Endothelial cell (in vitro differentiated cells): ENCODE measurements at places on chromosomes 5 and 9. TPM values are rescaled to one million over a fixed set of nuclear protein-coding genes. Genes with fewer than 3 reads are reported as not detected.

- DNase-seq, result no peak
Measured at GRCh38 chr9:34555936-34556525, 33.2 kb upstream of the ENHO start.

GRCh38 chr5:178165581-178165980 lies 11.9 kb upstream of the NHP2 start:
- no peak for DNase-seq

Gene LHX6
- 6.0 TPM for total RNA-seq

Gene PSD2
- 0.15 TPM for total RNA-seq

Gene PLPPR1
- 0.15 TPM for total RNA-seq

Gene TEK
- total RNA-seq, result 448 TPM

Gene ARL14EPL
- total RNA-seq, result not detected

DNA sequence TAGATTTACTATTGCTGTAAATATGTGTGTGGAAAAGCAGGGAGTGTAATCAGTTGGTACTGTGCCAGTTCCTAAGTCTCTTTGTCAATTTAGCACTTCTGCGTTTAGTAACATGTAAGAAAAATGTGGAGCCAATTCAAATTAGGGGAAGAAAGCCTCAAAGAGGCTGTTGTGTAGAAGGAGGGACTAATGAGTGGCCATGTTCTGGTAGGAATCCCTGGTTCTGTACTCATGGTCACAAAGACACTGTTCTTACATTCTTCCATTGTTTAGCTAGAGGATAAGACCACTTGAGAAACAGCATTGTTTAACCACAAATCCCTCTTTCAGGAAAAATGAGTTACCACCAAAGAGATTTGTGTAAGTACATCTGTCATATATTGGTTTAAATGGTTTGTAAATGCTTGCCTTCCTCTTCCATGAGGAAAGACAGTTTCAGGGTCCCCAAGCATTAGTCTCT lies 14.9 kb downstream of the ARHGEF28 start:
- DNase-seq, result no peak

Gene NEURL1B
- 0.13 TPM for total RNA-seq

- no peak for DNase-seq
Measured at GRCh38 chr5:126763371-126763770, 13.6 kb upstream of the LMNB1 start.

- no peak for DNase-seq
Measured at GRCh38 chr9:130336027-130336610, 70.6 kb downstream of the HMCN2 start.

DNA sequence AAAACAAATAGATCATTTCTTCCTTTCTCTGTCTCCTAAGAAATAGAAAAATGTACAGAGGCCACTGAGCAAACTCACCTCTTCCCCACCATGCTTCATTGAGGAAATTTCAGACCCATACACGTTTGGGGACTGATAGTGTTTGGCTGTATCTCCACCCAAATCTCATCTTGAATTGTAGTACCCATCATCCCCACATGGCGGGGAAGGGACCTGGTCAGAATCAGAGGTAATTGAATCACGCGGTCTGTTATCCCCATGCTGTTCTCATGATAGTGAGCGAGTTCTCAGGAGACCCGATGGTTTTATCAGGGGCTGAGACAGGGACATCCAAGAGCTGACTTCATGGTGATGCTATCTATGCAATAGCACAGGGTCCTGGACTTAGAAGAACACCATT lies 1655.8 kb downstream of the MAT2B start:
- DNase-seq, result peak; percentile 16

GRCh38 chr5:34831303-34831702 lies 7.7 kb upstream of the TTC23L start:
- no peak for DNase-seq

GRCh38 chr9:34556949-34557348 lies 32.6 kb downstream of the CNTFR start:
- no peak for DNase-seq

- no peak for DNase-seq
Measured at GRCh38 chr5:149333711-149334443, 11.4 kb upstream of the GRPEL2 start.

DNA sequence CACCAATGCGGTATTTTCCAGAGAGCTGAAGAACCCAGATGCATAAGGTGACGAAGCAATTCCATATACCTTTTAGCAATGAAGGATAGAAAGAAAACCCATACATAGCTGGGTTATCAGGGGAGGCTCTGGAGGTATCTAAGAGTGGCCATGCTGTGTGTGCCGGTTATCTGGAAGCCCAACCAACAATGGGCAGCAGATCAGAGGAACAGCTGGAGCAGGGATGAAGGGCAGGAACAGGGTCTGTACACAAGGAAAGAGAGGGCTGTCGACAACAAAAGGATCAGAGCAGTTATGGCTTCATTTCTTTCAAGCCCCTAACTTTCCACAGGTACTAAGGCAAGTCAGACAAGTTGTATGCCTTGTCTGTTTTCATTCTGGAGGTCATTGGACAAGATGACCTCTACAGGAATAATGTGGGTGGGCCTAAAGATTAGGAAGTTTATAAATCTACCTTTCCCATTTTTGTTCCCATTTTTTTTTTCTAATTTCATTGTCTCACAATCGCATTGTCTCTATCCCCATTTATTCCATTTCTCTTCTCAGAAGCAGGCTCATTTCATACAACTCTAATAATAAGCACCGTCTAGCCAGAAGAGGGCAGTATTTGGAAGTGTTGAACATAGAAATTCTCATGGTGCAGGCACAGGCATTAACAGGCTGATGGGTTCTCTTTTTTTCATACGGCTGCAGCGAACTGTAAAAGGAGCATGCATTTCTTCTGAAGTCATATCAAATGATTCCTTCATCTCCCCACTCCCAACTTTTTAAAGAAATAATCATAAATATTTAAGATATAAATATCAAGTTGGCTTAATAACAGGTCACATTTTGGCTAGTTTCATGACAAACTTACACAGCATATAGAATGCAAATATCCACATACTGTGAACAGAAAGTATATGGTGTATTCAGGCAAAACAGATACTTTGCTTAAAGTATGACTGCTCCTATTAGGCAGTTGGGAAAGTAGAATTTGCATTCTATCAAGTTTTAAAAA lies 63.5 kb downstream of the ZNF474 start:
- DNase-seq, result peak; percentile 51

DNA sequence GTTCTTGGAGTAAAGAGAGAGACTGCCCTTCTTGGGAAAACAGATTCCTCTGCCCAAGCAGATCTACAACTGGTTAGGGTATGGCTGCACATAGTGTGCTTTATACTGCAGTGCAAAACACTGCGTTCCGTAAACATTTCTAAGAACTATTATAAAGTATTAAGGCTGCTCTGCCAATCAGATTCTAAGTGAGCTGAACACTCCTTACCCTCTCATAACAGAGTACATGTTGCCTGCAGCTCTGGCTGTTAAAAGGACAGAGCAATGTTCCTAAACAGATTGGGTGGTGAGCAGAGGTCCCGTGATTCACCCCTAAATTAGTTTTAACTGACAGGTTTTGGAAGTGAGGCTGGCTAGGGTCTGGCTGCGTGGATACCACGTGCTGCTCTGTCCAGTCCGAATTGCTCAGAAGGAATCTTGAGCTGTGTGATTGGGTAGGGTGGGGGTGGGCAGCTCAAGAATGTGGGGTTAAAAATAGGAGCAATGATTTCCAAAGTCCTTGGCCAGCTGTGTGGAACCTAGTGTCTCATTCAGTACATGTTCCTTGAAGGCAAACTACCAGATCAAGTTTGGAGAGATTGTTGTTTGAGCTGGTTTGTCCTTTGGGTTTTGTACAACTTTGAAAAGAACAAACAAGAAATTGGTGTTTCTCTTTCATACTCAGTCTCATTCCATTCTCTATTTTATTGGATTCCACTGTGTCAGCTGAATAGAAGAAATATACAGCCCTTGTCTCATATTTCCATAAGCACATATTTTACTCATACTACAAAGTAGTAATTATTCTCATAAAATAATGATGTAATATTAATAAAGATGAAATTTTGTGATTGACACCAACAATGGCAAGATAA lies 497.6 kb upstream of the CD180 start:
- no peak for DNase-seq

DNA sequence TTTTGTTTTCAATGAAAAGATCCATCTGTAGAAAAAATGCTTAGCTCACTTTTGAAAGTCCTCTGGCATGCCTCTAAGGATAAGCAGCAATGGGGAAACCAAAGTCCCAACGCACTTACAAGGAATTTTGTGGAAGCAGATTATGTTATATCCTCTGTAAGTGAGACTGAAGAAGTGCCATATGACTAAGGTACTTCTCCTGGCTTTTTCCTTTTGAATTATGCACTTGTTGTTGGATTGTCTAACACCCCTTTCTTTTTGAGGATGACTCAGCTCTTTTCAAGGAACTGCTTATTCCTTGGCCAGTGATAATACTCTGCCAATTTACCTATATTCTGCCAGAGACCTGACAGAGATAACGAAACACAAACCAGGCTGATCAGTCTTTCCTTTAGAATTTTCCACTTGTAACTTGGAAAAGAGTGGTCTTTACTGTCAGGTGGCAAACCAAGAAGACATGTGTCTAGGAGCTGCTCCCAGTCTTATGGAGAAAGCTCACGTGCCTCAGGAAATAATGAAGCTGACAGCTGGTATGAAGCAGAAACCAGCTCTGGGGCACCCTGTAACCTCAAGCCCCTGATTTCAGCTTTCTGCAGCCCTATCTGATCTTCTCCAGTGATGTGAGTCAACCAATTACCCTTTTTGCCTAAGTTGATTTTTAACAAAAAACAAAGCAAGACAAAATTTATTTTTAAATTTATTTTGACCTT lies 290.8 kb upstream of the FBXL7 start:
- DNase-seq, result no peak

DNA sequence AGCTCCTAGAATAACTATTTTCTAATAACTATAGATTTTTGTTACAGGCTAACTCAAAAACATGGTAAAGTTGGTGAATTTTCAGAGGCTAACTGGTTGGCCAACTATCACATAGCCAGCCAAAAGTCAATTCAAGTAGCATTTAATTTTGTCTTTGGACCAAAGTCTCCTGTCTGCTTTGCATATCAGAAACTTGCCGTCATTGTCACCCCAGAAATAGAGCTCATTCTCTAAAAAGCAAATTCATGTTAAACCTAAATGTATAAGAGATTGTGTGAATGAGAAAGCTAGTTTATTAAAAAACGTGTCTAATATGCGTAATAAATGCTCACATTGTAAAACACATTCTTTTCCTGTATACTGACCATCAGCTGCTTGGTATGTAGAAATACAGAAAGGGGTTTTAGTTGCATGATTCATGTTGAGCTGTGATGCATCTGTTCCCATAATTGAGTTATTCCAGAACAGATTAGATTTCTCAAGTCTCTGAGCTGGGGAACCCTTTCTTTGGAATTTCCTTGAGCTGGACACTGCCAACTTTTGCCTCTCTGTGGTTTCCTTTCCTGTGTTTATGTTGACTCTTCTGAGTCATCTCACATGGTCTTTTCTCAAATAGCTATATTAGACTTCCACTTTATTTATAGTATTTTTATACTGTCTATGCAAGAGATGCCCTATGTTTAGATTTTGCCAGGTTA lies 7.3 kb downstream of the SRFBP1 start:
- no peak for DNase-seq

GRCh38 chr5:176320577-176320976 lies 41.0 kb downstream of the KIAA1191 start:
- DNase-seq, result no peak

DNA sequence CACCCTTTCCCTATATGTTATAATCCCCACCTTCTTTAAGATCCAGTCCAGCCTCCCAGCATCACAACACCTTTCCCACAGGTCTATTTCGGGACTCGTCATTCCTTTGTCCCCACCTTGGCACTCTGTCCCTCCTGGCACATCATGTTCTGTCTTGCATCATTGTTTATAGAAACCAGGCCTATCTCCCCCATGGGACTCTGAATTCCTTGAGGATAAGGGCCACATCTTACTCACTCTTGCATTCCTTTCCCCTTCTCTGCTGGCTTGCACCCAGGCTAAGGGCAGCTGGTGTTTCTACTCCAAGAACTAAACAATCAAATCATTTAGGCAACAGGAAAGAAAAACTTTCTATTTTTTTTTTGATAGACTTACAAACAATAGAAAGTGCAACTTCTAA lies 205.7 kb downstream of the AGTPBP1 start:
- DNase-seq, result no peak

GRCh38 chr9:132026932-132027585 lies 52.6 kb downstream of the MED27 start:
- no peak for DNase-seq

GRCh38 chr9:112757282-112757883 lies 6.8 kb downstream of the SNX30 start:
- DNase-seq, result no peak

Gene SERF1A
- 27.5 TPM for total RNA-seq

- no peak for DNase-seq
Measured at GRCh38 chr5:125722550-125722949, 700.7 kb upstream of the GRAMD2B start.

DNA sequence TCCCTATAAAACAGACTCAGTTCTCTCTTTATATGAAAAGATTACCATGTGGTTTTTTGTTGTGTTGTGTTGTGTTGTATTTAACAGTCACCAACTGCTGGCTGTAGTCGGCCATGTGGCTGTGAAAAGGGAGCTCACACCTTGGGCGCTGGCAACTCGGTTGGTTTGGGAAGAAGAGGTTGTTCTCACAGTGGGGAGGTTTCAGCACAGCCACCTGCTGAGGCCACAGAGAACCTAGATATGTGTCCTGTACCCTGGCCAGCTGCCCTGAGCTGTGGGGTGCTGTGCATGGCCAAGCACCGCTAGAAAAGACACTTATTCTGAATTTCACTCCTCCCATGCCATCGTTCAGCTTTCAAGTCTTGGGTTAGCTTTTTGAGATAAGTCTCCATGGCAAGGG lies 58.8 kb downstream of the SYK start:
- no peak for DNase-seq

- DNase-seq, result no peak
Measured at GRCh38 chr5:65070026-65070425, 301.3 kb downstream of the CWC27 start.

DNA sequence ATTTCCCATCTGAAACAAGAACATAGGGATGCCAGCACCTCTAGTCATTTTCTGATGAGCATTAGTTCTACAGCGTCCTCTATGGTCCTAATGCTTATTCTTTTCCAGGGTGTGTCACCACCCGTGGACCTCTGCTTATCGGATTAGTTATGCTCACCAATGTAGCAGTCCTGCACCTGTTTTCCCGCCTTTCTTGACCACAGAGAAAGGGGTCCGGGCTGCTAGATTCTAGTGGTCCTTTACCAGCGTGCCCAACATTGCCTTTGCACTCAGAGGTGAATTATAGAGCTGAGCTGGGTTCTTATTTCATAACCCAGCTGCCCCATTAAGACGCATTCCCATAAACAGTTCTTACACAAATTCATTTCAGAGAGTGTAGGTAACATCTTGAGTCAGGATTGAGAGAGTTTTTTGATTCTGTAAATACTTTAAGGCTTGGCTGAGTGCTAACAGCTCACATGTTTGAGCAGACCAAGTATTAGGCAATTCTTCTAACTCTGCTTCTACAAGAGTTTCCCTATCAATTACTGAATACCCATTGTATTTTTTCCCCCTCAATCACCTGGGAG lies 2205.1 kb upstream of the C9orf72 start:
- DNase-seq, result no peak

- DNase-seq, result no peak
Measured at GRCh38 chr9:19551124-19551929, 142.5 kb downstream of the ACER2 start.

Gene SLC6A19
- total RNA-seq, result not detected

Gene ESM1
- 8.2 TPM for total RNA-seq

Gene CCDC152
- 2.8 TPM for total RNA-seq

- DNase-seq, result peak; percentile 14
Measured at GRCh38 chr5:136802383-136802782, 437.0 kb upstream of the TRPC7 start.

GRCh38 chr5:113367586-113367985 lies 67.2 kb downstream of the TSSK1B start:
- no peak for DNase-seq

Gene SMIM33
- not detected for total RNA-seq

GRCh38 chr9:113993838-113994540 lies 84.1 kb downstream of the AMBP start:
- DNase-seq, result no peak
